Caco-2 (cell line): ENCODE measurements at places on chromosomes 7 and 10. TPM values are rescaled to one million over a fixed set of nuclear protein-coding genes. Genes with fewer than 3 reads are reported as not detected.

RNLS gene
- 5.7 and 6.7 TPM in 2 replicates for total RNA-seq

BLNK gene
- 0.30 and 0.36 TPM in 2 replicates for total RNA-seq

CYP26A1 gene
- 0.82 and 0.93 TPM in 2 replicates for total RNA-seq

NEUROD6 gene
- total RNA-seq = not detected in 2 replicates

CTBP2 gene
- total RNA-seq = 97.2 and 99.6 TPM in 2 replicates

GRCh38 chr10:130938051-130938450 is 373.5 kb downstream of the TCERG1L start:
- no peak for DNase-seq

- DNase-seq = no peak
Measured at GRCh38 chr7:105210721-105211205, 178.0 kb downstream of the SRPK2 start.

GRCh38 chr7:2007551-2007950 is 225.2 kb downstream of the MAD1L1 start:
- peak; percentile 8 for DNase-seq

DNA sequence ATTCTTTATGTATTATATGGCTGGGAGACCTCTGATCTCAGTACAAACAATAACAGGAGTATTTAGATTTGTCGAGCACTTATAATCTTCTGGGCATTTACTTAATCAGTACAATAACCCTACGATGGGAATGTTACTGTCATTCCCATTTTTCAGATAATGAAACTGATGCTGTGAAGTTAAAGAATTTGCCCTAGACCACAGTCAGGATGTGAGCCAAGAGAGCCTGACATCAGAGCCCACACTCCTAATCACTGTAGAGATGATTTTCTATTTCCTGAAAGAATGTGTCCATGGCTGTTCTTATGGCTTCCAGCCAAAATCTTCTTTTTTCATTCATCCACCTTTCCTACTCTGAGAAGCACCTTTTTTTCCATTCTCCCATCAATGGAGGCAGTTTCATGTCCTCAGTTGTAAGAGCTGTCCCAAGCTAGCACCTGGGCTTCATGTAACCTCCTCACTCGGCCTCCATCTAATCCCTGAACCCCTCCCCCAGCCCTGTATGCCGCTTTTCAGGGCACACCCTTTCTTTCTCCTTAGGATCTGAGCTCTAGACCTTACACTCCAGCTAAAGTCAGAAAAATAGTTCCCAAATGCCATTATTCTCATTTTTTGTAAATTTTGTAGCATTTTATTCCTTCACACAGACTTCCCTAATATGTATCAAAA is 12.2 kb upstream of the CAV1 start:
- DNase-seq = no peak

DNA sequence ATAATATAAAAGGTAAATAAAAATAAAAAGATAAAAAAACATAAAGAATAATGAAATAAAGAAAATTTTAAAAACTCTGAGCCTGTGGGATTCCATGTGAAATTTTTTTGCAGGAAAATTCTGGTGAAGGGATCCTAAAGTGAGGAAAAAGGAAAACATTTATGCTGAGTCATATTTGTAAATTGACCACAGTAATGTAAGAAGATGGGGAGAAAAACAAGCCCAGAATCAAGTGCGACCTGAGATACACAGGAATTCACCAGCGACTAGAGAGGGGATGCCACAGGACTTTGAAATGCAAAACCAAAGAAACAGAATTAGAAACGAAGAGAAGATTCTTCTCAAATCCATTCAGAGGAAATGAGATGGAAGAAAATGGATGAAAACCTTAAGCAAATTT is 133.8 kb upstream of the PFKP start:
- DNase-seq = no peak

DNA sequence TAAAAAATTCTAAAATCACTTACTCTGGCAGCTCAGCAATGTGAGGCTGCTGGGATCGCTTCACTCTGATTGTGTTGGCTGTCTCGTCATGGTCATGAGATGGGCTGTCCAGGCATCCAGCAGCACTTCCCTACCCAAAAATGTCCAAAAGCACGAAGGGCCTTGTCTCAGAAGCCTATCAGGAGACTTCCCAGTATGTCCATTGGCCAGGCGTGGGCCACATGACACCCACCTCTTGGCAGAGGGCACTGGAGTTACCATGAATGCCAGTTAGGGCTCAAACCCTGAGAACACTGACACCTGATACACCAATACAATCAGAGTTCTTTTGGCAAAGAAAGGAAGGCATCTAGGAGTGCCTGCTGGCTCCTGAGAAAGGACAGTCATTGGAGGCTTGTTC is 27.0 kb upstream of the GLI3 start:
- no peak for DNase-seq

GRCh38 chr10:126684171-126684745 is 13.8 kb upstream of the C10orf90 start:
- no peak for DNase-seq

DNA sequence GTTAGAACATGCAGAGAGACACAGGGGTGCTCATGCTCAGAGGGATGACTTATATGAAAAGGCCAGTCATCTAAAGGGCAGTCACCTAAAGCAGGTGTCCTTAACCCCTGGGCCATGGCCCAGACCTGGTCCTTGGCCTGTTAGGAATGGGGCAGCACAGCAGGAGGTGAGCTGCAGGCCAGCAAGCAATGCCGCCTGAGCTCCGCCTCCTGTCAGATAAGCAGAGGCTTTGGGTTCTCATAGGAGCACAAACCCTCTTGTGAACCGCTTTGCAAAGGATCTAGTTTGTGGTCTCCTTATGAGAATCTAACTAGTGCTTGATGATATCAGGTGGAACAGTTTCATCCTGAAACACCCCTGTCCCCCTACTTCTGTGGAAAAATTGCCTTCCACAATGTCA is 14.5 kb downstream of the ANKRD7 start:
- no peak for DNase-seq

DNA sequence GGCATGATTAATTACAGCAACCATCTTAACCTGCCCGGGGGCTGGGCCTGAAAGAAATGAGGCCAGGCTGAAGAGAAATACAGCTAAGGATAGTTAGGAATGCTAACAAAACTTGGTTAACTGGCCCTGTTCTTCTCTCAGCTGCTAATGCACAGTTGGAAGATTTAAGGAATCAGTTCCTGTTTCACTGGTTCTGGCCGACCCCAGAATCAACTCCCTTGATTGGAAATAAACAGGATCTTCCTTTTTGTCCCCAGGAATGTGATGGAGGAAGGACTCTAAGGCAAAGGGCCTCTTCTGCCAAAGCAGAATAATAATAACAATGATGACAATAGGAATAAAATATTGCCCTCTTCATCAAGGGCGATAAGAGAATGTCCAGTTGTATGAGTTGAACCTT is 3.5 kb upstream of the LRMDA start:
- no peak for DNase-seq

GRCh38 chr10:119217991-119218490 is 10.7 kb downstream of the GRK5 start:
- DNase-seq = no peak

DNA sequence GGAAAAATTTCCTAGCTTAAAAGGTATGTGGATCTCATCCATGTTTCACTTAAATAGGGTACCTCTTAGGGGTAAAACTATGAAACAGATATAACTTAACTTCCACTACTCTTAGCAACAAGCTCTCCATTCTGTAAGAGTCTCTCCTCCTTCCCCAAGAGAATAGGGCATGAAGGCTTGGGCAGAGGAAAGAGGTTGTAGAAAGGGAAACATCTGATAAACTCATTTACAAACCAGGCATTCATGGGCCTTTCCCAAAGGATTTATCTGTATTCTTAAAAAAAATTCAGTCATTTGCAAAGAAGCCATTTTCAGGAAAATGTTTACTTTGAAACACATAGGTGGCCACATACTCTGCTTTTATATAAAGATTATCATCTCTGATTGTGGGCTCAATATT is 82.7 kb downstream of the SEMA3A start:
- DNase-seq = no peak
